ENCODE measurements at places on chromosomes 5 and 9. TPM values are rescaled to one million over a fixed set of nuclear protein-coding genes. Genes with fewer than 3 reads are reported as not detected.
A peak's percentile ranks its signal among the peaks of the same experiment; 100 is the strongest.

The ARAP3 gene
- 39.9 TPM for total RNA-seq

The SELENOP gene
- total RNA-seq: 758 TPM

GRCh38 chr5:39331861-39332381 is 32.4 kb downstream of the C9 start:
- no peak overlapping the region for H3K4me3 ChIP-seq
- H3K4me1 ChIP-seq: no peaks in the 10 kb centered on the region
- no peaks in the 10 kb centered on the region for H3K27me3 ChIP-seq
- no peak overlapping the region for H3K27ac ChIP-seq

GRCh38 chr5:35618781-35619180 is 1.1 kb downstream of the SPEF2 start:
- peak overlapping the region; percentile 55 for H3K4me3 ChIP-seq
- no peaks in the 10 kb centered on the region for H3K36me3 ChIP-seq
- no peaks in the 10 kb centered on the region for H3K4me1 ChIP-seq

- no peaks in the 10 kb centered on the region for H3K4me1 ChIP-seq
- no peak for DNase-seq
- no peak overlapping the region for H3K4me3 ChIP-seq
Observed at GRCh38 chr9:95229230-95229915, 88.1 kb downstream of the FANCC start.

- no peaks in the 10 kb centered on the region for H3K27me3 ChIP-seq
- H3K4me3 ChIP-seq: no peak overlapping the region
- no peaks in the 10 kb centered on the region for H3K36me3 ChIP-seq
- H3K27ac ChIP-seq: no peak overlapping the region
Observed at GRCh38 chr9:94183240-94183999, 75.7 kb upstream of the ZNF169 start.

GRCh38 chr9:83794051-83794450 is 23.5 kb downstream of the GKAP1 start:
- no peak for DNase-seq
- H3K4me1 ChIP-seq: no peaks in the 10 kb centered on the region
- no peak overlapping the region for H3K27ac ChIP-seq

Data from uterus (tissue), 4 donors.